Cardiac atrium fibroblast (primary cell): ENCODE measurements at places on chromosomes 2 and 18. TPM values are rescaled to one million over a fixed set of nuclear protein-coding genes. Genes with fewer than 3 reads are reported as not detected.

Gene CYBRD1
- total RNA-seq: 155 and 165 TPM in 2 replicates

Gene GRB14
- total RNA-seq: 1.1 and 3.6 TPM in 2 replicates

Gene MYO3B
- under 0.01 TPM in 1 of 2 replicates, not detected in the other for total RNA-seq

Gene GREB1L
- 0.36 and 0.97 TPM in 2 replicates for total RNA-seq

Gene MC2R
- not detected in 2 replicates for total RNA-seq

Gene HTR2B
- 1.1 TPM in 2 replicates for total RNA-seq

Gene BCS1L
- 19.8 and 27.3 TPM in 2 replicates for total RNA-seq

Gene DCDC2C
- total RNA-seq: not detected in 2 replicates

Gene HS1BP3
- total RNA-seq: 20.4 and 23.8 TPM in 2 replicates

Gene UGT1A5
- not detected in 2 replicates for total RNA-seq

Gene SIX2
- 16.1 and 19.1 TPM in 2 replicates for total RNA-seq

Gene PTPN2
- 22.2 and 30.3 TPM in 2 replicates for total RNA-seq

Gene LONRF2
- under 0.01 TPM in 1 of 2 replicates, not detected in the other for total RNA-seq

Gene SERPINB10
- not detected in 2 replicates for total RNA-seq

Gene RFX8
- under 0.01 and 1.8 TPM in 2 replicates for total RNA-seq

Gene DIPK1C
- total RNA-seq: not detected in 2 replicates

Gene C2orf78
- not detected in 2 replicates for total RNA-seq

Gene COL3A1
- 9,456 and 10,579 TPM in 2 replicates for total RNA-seq

Gene COL4A4
- total RNA-seq: 45.2 and 55.4 TPM in 2 replicates

Gene PSTPIP2
- 1.8 and 3.1 TPM in 2 replicates for total RNA-seq

Gene TRIM43
- total RNA-seq: not detected in 2 replicates

Gene KCNJ13
- not detected in 2 replicates for total RNA-seq

Gene ST8SIA5
- not detected in 2 replicates for total RNA-seq

Gene CD207
- not detected in 2 replicates for total RNA-seq

Gene PLEKHA3
- total RNA-seq: 4.5 and 8.8 TPM in 2 replicates

Gene BMP10
- total RNA-seq: not detected in 2 replicates

Gene LGALSL
- 12.0 and 15.0 TPM in 2 replicates for total RNA-seq

Gene TNFAIP6
- total RNA-seq: 30.7 and 49.1 TPM in 2 replicates

Gene SKA1
- total RNA-seq: 2.7 and 5.5 TPM in 2 replicates

Gene TET3
- total RNA-seq: 3.4 and 3.9 TPM in 2 replicates

Gene ORMDL1
- 39.2 and 54.0 TPM in 2 replicates for total RNA-seq

Gene GLS
- total RNA-seq: 92.2 and 95.0 TPM in 2 replicates

Gene SLC35F6
- 36.8 and 50.4 TPM in 2 replicates for total RNA-seq

Gene DOK6
- 0.72 and 3.1 TPM in 2 replicates for total RNA-seq

Gene IL36RN
- total RNA-seq: not detected in 2 replicates
